ENCODE measurements at places on chromosomes 5 and 9.
A peak's percentile ranks its signal among the peaks of the same experiment; 100 is the strongest.

GRCh38 chr5:79827159-79827629 lies 137.6 kb downstream of the CMYA5 start:
- no peak for DNase-seq

- no peak for DNase-seq
These were observed 334.6 kb upstream of the TUSC1 start for GRCh38 chr9:26012797-26013196.

- DNase-seq: no peak
These were observed 67.4 kb downstream of the NSUN2 start for GRCh38 chr5:6565492-6565891.

DNA sequence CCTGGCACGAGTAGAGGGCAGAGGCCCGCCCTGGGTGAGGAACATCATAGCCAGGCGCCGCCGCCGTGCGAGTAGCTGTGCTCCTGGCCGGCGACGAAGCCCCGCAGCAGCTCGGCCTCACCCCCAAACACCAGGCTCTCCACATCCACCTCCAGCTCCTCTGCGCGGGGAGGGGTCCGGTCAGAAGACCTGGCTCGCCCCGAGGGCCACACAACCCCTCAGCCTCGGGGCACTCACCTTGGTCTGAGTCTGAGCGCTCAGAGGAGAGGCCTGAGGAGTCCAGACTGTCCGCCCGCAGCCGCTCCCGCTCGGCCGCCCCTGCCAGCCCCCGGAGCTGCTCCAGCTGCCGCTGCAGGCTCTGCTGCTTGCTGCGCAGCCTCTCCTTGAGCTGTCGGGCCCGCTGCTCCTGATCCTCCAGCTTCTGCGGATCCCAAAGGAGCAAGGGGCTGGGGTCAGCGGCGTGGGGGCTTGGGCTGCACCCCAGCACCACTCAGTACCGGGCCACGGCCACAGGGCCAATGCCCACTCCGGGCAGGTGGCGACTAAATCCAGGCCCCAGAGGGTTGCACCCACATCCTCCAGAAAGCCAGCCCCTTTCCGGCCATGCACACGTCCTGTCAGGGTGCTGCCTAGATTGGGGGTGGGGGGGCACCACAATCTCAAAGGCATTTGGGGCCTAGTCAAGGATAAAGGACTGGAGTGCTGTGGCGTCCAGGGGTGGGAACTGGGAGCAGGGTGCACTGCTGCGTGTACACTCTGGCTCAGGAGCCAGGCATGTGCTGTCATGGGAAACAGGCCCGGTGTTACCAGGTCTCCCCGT lies 3.9 kb downstream of the MXD3 start:
- no peak for DNase-seq

DNA sequence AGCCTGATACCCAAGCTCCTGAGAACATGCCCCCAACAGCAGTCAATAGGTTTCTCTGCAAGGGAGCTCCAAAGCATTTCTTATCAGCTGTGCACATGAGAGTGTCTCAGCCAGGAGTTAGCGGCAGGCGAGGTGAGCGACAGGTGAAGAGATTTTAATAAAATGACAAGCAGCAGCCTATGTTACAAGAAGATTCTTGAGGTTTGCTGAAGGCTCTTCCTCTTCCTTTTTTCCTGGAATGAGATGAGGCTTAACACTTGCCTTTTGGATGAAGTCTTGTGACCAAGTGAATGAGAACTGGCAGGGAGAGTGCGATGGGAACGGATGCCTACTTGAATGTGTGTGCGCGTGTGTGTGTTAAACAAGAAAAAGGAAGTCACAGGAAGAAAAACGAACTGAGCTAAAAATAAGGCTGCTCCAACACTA lies 76.1 kb downstream of the SHB start:
- no peak for DNase-seq

DNA sequence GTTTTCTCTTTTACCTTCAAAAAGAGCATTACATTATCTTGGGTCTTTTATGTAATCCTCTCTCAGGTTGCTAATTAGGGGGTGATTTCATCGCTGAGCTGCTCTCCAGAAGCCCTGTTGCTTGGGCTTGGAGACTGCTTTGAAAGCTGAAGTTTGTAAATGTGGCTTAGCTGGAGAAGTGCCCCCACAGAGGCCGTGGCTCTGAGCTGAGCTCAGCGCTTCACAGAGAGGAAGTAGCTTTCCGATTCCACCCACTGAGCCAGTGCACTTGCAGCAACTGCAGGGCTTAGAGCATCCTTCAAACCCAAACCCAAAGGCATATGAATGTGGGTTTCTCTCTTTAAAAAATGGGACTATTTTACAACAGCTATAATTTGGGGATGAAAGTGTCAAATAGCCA lies 13.7 kb upstream of the NXNL2 start:
- no peak for DNase-seq

GRCh38 chr5:57007344-57007743 lies 55.4 kb upstream of the MIER3 start:
- no peak for DNase-seq

- DNase-seq: no peak
These were observed 1.5 kb upstream of the SLC6A19 start for GRCh38 chr5:1199649-1200494.

DNA sequence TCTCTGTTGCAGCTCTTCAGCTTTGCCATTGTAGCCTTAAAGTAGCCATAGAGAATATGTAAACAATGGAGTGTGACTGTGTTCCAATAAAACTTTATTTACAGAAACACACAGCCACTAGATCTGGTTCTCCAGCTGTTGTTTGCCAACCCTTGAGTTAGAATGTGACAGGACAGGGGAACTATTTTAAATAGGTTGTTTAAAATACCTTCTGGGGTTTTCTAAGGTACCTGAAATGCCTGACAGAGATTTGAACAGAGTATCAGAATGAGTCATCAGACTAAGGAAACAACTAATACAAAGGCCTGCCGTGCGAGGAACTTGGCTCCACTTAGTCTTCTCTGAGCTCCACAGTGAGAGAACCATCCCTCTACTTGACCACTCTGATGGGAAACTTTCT lies 85.4 kb downstream of the HSD17B4 start:
- DNase-seq: no peak

DNA sequence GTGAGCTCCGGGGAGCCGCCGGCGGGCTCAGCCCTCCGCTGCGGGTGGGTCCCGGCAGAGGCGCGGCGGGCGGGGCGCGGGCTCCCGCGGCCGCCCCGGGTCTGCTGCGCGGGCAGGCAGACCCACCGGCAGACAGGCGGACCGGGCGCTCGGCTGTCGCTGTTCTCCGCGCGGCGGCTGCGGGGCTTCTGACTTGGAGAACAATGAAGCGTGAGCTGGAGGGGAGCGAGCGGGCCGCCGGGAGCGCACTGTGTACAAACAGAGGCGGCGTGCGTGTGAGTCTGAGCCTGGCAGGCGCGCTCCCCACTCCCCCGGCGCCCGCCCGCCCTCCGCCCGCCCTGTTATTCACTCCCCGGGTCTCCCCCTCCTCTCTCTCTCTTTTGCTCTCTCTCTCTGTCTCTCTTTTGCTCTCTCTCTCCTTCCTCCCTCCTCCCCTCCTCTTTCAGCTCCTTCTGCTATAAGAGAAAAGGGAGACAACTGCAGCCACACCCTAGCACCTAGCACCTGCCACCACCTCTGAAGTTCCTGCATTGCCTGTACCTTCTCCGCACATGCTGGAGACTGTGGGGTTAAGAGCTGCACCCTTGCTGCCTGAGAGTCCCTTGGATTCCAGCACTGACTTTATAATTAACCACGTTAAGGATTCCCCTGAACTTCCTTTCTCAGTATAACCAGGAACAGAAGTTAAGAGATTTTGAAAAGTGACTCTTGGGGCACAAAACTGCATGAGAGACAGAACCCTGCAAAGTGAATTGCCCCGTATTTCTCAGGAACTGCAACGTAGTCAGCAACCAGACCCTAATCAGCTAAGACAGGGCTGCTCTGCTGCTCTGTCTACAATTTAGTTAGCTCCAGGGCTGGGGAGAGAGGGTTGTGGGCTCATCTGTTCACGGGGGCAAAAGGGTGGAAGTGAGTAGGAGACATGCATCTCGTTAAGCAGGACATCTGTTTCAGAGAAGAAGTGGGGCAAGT lies at the start of gene EDIL3:
TSS of gene EDIL3 (minus strand) at position 277 of the 972 bp plus-strand sequence. CDS start 506 bp downstream, outside the sequence.
- DNase-seq: no peak

DNA sequence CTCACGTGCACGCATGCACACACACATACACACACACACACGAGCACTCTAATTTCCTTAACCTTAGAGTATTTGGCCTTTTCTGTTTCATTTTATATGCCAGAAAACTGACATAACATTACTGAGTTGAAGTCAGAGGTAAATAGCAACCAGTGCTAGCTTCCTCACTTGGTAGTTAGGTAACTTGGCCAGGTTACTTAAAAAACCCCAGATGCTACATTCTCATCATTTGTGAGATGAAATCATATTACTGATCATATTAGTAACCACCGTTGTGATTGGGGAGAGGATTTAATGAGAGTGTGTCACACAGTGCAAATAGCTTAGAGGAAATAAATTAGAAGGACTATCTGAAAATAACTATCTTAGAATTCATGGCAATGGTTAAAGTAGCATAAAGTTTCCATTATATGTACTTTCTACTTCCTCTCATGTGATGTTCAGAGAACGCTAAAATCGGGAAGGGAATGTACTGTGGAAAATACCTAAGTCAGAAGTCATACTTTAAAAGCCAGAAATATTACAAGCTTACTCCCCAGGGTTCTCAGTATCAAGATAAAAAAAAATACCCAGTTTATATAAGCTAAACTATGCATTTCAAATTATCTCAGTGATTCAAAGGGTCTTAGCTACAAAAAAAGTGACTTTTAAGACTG lies 120.5 kb downstream of the TUSC1 start:
- no peak for DNase-seq

- DNase-seq: no peak
These were observed 73.2 kb downstream of the WNK2 start for GRCh38 chr9:93256878-93257807.

DNA sequence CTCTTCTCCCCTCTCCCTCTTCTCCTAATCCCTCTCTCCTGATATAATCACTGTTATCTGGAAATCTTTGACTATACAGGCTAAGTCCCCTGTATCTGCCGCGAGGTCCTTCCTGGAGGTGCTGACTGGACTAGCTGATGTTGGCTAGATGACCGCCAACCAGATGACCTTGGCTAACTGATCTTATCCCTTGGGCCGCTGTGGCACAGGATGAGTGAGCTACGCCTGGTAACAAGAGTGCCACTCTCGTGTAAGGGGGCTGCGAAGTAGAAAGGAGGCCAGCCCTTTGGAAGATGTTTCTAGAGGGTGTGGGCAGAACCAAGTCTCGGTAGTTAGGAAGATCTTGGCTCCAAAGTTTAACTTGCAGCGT lies 345 bp upstream of the PRRC1 start:
- peak; percentile 20 for DNase-seq

- no peak for DNase-seq
These were observed 265.2 kb upstream of the MSX2 start for GRCh38 chr5:174459071-174459702.

- DNase-seq: no peak
These were observed 149.1 kb upstream of the VCAN start for GRCh38 chr5:83322273-83322924.

- no peak for DNase-seq
These were observed 63.9 kb downstream of the CETN3 start for GRCh38 chr5:90345684-90346083.

GRCh38 chr9:16207161-16207560 lies 654.3 kb downstream of the CCDC171 start:
- DNase-seq: no peak

DNA sequence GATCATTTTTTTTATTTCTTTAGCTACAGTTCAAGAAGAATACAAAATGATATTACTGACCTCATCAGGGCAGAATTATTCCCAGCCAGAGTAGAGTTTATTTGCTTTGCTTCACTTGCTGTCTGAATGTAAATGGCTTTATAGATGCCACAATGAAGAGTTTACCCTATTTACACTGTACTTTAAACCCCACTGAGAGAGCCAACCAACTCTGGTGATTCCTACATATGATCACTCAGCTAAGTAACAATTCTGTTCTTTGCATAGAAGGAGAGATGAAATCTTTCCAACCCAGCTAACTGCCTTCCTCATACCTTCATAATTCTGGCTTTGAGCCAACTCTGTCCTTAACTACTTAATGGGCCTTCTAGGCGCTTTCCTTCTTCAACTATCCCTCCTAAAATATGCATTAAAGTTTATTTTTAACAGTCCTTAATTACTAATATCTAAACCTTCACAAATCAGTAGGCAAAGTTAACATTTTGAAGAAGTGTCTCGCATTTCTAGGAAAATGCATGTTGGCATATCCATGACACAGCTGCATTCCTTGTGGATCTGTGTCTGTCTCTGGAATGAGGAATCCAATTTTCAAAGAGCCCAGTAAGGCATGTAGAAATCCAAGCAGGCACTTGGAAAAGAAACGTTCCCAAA lies 284.8 kb upstream of the GRAMD2B start:
- no peak for DNase-seq

DNA sequence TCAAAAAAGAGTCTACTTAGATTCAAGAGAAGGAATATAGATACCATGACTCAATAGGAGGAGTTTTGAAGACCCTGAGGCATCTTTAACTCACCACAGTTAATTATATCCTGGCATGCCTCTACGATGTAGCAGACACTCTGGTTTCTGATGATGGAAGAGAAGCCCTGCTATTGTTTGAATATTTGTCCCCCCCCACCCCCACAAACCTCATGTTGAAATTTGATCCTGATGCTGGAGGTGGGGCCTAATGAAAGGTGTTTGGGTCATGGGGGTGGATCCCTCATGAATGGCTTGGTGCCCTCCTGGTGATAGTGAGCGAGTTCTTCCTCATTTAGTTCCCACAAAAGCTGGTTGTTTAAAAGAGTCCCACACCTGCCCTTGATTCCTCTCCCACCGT lies 147.9 kb upstream of the TBCA start:
- no peak for DNase-seq

- no peak for DNase-seq
These were observed 196.2 kb downstream of the DIRAS2 start for GRCh38 chr9:90446200-90446948.

DNA sequence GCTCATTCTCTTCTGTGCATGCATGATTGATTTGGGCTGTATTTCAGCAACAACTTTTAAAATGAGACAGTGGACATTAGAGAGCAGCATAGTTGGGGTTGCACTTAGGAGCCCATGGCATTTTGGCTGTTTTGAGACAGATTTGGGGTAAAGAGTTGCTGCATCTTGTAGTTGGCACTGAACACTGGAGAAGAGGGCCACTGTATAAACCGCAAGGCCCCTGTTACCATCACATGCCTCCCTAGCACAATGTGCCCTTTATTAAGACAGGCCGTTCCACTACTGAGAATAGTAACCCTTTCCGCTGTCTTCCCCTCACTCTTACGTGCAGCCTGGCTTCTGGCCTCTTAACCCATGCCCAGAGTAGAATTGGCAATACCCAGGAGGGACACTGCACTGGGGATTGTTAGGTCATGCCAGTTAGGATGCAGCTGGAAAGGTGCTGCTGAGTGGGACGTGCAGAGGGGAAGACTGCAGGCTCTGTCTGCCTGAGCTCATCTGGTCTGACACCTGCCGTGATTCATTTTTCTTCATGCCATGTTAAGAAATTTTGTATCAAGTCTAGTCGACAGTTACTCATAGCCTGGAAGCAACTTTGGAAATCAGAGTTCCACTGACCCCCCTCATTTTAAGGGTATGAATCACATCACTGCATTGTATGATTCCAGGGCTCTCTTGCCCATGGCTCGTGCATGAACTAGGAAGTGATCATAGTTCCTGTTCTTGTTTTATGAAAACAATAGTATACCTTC lies 146.9 kb upstream of the DMRT1 start:
- DNase-seq: no peak

Measured in HS-27A (cell line).